Skin of body (tissue), 3 donors: ENCODE measurements at places on chromosomes 16 and 17. TPM values are rescaled to one million over a fixed set of nuclear protein-coding genes. Genes with fewer than 3 reads are reported as not detected.

DNA sequence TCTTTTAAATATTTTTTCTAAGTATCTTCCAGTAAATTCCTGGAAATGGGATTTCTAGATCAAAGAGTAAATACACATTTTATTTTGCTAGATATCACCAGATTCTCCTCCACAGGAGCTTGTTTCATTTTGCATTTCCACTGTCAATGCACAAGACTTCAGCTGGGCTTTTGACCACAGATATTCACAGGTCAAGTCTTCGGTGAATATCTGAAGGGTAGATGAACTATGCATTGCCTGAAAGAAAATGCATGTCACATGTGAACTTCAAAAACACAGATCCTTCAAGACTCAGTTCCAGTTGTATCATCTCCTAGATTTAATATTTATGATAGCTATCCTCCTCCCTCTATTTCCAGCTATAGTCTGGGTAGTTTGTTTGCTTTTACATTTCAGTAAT is 963.6 kb upstream of the GOT2 start:
- DNase-seq: no peak

DNA sequence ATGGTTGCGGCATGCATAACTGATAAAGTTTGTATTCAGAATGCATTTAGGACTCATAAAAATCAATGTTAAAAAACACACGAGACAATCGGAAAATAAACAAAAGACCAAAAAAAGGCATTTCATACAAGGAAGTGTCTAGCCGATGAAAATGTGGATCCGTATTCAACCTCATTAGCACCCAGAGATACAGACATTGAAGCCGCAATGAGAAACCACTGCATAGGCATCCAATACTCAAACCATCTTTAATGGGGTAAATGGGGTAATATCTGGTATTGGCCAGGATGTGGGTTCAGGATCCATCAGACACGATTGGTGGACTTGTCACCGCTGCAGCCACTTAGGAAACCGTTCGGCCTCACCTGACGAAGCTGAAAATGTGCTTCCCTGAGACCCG is 47.4 kb upstream of the ENPP7 start:
- no peak for DNase-seq

GRCh38 chr16:2205967-2206313 is 686 bp downstream of the MLST8 start:
- no peak for DNase-seq

- no peak for DNase-seq
Measured at GRCh38 chr17:75079023-75079373, 8.8 kb upstream of the SLC16A5 start.

DNA sequence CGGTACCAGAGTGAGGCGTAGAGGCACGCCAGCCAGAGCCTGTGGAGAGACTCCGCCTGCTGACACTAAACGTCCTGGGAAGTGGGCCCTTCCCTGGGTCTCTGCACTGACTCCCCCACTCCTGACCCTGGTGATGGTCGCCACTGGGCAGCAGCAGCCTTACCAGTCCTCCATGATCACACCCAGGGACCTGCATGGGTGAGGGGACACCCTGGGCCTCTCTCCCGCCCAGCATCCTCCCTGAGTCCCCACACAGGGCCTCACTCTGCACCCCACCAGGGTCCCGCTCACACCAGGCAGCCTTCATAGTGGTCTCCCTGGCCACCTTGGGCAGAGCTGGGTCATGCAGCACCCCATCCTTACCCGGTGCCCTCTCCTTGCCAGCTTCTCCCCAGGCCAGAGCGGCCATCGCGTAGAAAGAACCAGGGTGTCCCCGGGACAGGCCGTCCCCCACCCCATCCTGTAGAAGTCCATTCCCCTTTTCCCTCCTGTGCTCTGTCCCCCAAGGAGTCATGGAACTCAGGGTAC is 10.7 kb downstream of the RGS11 start:
- DNase-seq: no peak

DNA sequence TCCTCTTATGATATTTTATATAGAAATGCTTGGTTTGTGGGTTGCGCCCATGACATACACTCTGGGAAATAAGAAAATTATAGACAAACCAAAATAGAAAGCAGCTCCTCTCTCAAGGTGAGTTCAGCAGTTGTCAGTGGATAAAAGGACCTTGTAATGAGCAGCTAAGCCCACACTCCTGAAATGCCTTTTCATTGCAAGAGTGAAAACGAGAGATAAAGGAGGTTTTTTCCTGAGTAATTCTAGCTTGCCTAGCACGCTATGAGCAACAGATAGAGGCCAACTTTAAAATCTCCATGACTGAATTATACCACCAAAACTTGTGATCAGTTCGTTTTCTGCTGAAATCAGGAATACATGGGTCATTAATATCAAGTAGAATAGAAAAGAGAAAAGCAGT is 261.8 kb upstream of the CACNG5 start:
- no peak for DNase-seq

DNA sequence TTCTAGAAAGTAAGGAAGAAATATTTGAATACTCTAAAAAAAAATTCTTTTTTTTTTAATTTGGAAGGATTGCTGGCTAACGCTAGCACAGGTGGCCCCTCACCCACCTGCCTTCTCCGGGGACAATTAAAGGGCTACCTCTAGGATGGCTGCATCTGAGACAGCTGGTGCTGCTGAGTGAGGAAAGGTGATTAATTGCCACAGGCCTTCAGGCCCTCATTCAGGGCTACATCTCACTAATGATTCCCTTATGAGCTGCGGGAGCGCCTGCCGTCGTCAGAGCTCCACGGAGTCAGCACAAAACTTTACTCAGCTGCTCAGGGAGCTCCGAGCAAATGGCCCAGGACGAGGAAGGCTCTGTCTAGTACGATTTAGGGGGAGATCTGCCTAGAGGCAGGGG is 27.0 kb upstream of the AKTIP start:
- no peak for DNase-seq

- no peak for DNase-seq
Measured at GRCh38 chr16:82832821-82833220, 206.1 kb downstream of the CDH13 start.

The PIRT gene
- total RNA-seq: 0.20 TPM

The HEATR9 gene
- total RNA-seq: not detected

The MT1A gene
- 1.4 TPM for total RNA-seq

The MT3 gene
- total RNA-seq: not detected

The JMJD8 gene
- total RNA-seq: 18.1 TPM

The SLC39A11 gene
- total RNA-seq: 22.0 TPM

The SPNS3 gene
- total RNA-seq: 0.79 TPM
